ENCODE measurements at places on chromosomes 7 and 10.

DNA sequence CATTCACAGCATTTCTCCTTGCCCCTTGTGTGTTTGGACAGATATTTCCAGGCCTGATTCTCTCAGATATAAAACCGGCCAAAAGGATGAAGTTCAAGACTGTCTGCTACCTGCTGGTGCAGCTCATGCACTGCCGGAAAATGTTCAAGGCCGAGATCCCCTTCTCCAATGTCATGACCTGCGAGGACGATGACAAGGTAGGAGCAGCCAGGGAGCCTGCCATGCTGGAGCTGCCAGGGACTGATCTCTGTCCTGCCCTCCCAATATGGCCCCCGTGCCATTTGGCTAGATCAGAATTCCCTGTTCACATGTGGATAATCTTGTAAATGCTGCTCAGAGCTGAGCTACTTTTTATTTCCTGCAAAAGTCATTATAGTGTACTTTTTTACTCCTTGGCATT lies 87.8 kb downstream of the ADCY1 start:
- no peak for DNase-seq

DNA sequence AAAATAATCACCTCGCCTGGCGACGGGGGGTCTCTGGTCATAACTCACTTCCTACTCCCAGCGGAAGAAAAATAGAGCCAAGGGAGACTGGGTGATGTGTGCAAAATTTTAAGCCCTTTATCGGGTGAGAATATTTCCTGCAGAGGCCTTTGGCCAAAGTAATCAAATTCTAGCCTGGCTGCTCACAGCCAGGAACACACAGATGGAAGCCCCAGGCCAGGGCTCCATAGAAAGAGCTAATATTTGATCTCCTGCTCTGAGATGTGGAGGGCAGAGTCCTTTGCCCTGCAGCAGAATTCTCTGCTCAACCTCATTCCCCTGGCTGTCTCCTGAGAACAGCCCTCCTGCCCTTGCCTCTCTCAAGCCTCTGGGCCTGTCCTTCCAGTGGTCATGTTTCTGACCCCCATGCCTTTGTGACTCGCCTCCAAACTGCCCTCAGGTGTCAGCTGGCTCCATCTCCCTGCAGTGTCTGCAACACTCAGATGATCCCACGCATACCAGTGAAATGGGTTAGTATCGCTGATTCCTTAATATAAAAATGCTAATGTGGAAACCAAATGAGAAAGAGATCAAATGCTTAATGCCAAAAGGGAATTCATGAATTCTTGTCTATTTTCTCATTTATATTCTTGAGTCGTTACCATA lies 34.5 kb downstream of the FRMD4A start:
- DNase-seq, result no peak

- DNase-seq, result peak; percentile 37
These were observed 47.4 kb upstream of the PRKAR1B start for GRCh38 chr7:774161-775109.

DNA sequence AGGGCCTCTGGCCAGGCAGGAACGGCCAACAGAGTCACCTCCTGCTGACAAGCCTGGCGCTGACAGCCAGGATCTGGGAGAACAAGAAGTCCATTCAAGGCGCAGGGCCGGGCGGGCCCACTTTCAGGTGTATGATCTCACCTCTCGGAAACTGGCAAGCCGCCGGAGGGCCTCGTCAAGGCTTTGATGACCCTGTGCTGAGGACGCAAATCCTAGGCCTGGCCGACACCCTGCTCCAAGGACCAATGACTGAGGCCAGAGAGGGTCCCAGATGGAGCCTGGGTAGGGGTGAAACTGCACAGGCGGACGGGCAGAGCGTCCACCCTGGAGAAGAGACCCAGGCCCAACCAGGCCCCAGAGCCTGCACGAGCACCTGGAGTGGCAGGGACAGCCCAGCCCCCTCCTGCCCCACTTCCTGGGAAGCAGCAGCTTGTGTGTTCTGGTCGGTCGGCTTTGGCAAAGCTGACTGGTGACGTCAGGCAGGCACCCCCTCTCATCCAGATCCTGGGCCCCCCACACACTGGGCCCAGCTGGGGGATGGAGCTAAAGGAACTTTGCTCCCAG lies 30.6 kb downstream of the MYL10 start:
- DNase-seq, result no peak

DNA sequence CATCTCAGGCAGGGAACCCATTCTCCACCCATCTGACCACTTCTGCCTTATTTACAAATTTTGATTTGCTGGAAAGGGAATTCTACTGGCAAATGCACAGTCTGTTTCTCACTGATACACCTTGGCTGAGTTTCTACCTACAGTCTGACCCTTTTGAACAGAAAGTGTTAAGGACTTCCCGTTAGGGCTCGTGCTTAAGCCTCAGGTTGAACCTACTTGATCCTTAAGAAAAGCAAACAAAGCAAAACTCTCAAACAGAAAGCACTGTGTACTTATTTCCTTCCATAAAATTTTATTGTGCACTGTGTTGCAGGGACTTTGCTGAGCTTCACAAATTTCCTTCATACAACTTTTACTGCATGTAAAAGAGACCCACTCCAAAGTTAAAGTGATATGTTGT lies 367.8 kb downstream of the NRG3 start:
- DNase-seq, result no peak

DNA sequence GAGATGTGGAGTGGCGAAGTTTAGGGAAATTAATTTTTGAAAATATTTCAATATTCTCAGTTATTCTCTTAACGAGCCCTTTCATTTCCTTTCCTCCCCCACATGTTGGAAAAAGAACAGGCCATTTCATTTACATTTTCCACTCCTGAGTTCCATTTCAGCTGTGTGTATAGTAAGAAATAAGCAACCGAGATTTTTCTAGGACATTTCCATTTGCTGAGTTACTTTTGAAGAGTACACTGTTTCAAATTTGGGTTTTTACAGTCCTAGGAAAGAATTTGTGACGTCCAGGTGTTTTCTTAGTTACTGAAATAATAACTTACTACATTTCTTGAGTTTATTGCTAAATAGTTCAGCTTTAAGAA lies 1.2 kb downstream of the SEPTIN7 start:
- DNase-seq, result no peak

GRCh38 chr10:4197676-4198075 lies 412.7 kb upstream of the KLF6 start:
- no peak for DNase-seq

DNA sequence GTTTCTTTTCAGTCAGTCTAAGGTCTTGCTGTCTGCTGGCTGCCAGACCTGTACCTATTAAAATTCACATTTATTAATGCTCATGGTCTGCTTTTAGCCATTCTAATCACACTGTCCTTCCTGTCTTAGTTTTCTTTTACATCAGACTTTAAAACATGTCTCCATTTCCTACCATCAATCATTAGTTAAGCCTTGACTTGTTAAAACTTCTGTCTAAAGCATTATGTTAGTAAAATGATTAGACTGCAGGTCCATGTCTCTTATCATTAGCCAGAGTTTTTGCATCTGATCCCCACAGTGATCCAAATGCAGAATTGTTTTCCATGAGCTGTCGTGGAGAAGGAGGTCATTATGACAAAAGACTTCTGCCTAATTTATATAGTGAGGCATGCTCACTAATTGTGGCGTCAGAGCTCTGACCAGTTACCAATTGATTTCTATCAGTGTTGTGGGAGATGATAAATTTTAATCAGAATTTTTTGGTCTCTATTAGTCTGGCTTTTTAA lies 226.5 kb downstream of the DKK1 start:
- DNase-seq, result no peak

- DNase-seq, result no peak
These were observed 108.8 kb downstream of the ADCY1 start for GRCh38 chr7:45682836-45683555.

DNA sequence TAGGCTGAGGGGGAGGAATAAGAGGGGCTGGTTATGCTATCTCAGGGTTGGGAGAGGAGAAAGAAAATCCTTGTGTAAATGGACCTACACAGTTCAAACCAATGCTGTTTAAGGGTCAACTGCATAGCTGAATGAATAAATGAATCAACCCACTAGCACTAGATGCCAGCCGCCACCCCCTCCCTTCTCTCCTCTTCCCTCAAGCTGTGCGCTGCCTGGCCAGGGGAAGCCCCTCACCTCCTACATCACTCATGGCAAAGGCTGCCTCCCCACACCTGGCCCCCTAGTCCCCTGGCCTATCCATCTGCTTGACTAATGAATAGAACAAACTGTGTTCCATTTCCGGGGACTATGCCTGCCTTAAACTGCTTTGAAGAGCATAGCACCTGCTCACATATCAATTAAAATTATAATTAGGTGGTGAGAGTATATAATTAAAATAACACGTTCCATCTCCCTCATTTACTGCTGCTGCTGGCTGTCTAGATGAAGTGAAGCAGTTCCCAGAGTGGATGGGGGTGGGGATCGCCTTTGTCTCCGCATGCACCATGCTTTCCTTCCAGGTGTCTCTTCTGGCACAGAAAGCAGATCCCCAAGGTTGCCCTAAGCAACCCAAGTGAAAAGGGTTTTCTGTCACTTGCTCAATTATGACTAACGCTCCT lies 32.6 kb downstream of the GRID1 start:
- DNase-seq, result no peak

DNA sequence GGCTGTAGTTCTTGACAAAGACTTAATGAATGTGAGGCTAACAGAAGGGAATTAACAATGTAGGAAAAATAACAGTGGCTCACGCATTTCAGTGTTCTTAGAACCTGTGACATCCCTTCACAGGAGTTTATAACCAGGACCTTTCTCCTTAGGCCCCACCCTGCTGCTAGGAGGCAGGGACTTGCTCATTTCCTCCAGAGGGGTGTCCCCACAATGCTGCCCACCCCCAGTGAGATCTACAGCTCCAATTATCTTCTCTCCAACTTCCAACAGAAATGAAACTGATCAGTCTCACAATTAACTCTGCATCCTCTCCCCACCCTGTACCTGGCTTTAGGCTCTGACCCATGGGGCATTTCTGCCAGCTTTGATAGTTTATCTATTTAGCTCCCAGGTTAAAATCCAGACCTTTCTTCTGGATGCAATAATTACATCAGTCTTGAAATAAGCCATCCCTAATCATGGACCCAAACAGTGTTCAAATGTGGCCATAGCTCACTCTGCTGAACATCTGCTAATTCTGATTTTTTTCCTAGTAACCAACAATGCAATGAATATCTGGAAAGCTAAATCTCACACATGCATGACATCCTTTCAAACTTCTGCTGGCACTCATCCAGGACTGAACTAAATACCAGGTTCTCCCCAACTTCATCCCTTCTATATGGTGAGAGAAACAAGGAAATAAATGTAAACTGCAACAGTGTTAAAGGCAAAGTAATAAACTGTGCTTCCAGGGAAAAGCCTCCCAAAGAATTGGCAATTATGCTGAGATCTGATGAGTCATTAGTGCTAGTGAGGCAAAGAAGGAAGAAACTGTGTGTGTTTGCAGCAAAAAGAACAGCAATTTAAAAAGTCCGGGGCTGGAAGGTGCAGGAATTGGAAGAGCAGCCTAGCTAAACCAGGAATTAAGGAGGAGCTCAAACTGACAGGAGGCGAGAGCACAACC lies 64.6 kb downstream of the HERPUD2 start:
- no peak for DNase-seq

DNA sequence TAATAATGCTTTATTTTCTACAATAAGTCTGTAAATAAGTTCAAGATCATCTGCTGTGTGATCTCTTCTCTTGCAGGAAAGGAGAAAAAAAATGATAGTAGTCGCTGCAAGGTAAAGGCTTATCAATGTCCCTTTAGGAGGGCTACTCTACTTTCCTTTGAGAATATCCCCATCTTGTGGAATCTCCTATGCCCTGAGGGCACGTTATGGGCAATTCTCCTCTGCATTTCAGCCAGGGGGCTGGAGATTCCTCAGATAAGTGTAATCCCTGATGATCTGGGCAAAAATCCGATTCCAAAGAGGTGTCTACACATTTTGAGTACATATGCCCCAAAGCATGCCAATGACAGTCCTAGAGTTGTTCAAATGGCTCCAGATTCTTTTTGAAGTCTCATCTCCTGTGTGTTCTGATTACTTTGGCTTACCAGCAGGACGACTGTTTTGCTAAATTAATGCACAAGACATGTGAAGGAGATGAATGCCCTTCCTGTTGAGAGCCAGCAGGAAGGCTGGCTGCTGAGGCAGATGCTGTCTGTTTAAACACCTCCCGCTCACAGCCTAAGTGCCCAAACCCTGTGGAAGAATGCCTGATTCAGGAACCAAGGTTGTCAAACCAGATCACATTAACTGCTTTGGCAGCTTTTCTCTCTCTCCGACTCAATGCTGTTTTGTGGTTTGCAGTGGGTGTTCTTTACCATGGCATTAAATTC lies 171.2 kb upstream of the COL1A2 start:
- DNase-seq, result no peak

GRCh38 chr10:124983321-124983720 lies 41.4 kb downstream of the ZRANB1 start:
- no peak for DNase-seq
